AG09319 (cell line): ENCODE measurements at places on chromosomes 4 and X.

- no peak for DNase-seq
Observed at GRCh38 chrX:41127477-41128192, 42.4 kb downstream of the USP9X start.

- peak; percentile 41 for DNase-seq
Observed at GRCh38 chr4:110198435-110199416, at the start of gene ELOVL6. Gene ELOVL6, minus strand, starts transcription at chr4:110198615. Its CDS starts 280 bp downstream, at chr4:110198335.

DNA sequence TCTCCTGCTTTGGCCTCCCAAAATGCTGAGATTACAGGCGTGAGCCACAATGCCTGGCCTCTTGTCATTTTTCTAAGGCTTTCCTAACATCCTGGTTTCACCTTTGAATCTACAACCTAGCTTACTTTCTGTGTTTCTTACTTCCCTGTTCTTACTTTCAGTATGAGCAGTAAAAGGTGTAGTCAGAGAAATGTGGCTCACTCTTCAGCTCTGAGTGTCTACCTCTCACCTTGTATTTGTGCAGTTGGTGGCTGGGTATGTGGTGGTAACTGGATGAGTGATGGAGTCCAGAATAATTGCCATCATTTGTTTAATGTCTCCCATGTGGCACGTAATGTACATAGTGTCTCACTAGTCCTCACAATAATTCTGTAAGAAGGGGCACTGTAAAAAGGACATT is 19.1 kb upstream of the CXCL11 start:
- DNase-seq, result no peak

DNA sequence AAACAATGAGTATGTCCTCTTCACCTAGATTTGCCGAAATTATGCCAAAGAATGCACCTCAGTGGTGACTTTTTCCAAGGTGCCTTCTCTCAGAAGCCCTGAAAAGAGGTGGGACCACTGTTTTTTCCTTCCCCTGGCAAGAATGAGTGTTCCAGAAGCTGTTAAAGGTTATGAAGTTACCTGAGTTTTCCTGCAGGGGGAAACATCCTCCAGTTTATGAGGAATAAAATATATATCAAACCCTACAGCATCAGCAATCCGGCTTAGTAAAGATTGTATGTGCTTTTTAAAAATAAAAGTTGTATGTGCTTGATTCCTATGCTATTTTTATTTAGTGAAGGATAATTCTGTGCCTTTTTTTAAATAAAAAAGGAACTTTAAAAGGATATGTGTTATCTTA is 73.3 kb downstream of the RBM46 start:
- DNase-seq, result no peak

DNA sequence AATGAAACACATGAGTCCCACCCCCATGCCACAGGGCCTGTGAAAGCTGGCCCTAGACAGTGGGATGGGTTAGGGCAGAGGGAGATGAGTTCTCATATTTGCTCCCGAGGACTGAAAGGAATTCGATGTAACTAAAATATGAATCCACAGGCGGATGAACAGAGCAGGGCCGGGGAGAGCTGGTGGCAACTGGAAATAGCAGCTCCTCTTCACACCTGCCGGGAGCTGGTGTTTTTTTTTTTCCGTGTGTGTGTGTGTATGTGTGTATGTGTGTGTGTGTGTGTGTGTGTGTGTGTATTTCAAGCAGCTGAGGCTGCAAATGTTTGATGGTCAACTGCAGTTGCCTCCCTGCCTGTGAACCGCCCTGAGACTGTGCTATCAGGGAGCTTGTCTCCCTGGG is 115.1 kb upstream of the PSAPL1 start:
- DNase-seq, result no peak

- no peak for DNase-seq
Observed at GRCh38 chrX:30982467-30982866, 89.4 kb downstream of the FTHL17 start.

DNA sequence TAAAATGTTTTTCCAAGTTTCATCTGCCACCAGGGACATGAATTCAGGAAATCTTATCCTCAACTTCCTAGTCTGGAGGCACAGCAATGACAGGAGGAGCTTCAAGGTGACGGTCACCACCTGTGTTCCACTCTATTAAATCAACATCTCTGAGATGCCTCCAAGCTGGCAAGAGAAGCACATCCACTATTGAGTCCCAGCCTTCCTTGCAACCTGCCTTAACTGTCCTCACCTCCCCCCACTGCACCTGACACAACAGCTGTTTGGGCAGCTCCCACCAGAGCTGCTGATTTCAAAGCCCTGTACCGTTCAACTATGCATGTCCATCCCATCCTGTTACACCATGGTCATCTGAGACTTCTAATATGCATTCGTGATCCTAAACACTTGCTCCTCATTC is 123.4 kb downstream of the COL25A1 start:
- DNase-seq, result no peak

DNA sequence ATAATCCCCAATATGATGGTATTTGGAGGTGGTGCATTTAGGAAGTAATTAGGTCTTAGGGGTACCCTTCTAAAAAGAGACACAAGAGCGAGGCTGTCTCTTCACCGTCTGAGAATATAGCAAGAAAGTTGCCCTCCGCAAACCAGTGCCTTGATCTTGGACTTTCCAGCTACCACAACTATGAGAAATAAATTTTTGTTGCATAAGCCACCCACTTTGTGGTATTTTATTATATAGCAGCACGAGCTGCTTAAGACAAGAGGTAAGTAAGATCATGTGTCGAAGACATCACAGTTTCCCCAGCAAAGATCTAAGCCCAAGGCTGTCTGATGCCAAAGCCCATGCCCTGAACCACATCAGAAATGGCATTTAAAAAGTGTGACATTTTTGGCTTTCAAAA is 9.6 kb upstream of the EXOSC9 start:
- no peak for DNase-seq

GRCh38 chr4:80243274-80244018 is 23.0 kb upstream of the FGF5 start:
- DNase-seq, result no peak

DNA sequence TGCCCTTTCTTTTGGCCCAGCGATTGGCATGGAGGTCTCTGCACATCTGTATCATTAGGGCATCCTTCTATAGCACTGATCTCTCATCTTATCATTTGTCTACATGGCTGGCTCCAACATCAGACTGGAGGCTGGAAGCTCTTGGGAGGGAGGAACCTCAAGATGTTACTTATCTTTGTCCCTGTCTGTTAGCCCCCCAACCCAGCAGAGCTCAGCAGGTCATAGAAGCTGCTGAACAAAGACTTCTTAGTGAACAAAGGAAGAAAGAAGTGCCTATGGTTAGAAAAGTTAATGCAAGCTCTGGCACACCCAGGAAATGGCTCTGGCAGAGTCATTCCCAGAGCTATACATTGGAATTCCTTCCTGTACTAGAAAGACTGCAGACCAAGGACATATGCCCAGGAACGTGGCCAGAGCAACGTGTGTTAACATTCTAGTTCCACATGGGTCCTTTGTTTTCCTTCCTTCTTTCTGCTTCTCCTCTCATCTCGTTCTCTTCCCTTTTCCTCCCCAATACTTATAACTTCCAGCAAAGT is 74.0 kb downstream of the SEL1L3 start:
- no peak for DNase-seq

GRCh38 chr4:159292137-159292896 is 189.4 kb downstream of the RAPGEF2 start:
- no peak for DNase-seq

GRCh38 chr4:40301603-40302002 is 33.5 kb upstream of the CHRNA9 start:
- DNase-seq, result no peak

DNA sequence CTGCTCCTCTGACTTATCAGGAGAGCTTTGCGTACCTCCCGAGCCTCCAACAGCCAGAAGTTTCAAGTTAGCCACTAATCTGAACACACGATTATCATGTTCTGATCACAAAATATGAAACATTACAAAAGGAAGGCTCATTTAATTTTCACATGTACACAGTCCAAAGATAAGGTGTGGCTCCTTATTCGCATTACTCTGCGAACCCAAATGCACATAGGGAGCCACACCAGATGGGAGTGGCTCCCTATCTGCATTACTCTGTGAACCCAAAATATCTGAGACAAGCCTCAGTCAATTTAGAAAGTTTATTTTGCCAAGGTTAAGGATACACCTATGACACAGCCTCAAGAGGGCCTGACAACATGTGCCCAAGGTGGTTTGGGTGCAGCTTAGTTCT is 28.4 kb downstream of the TLR8 start:
- DNase-seq, result no peak

- DNase-seq, result no peak
Observed at GRCh38 chr4:172521680-172522079, 646.9 kb upstream of the GALNT7 start.

DNA sequence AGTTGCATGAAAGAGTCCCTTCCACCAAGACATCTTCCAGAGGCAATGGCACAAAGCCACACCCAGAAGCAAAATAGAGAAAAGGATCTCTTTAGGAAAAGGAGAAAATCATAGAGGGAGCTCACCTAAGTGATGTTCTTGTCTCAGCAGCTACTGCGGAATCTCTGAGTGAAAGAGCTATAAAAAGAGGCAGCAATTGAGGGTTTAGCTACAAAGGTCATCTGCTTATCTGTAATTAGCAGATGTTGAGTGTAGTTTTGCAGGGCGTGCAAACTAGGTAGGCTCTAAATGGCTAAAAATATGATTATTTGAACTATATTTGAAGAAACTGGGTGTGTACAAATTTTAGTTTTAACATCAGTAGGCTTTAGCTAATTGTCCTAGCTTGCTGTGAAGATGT is 276.0 kb downstream of the HS3ST1 start:
- DNase-seq, result no peak

GRCh38 chr4:145041378-145041777 is 56.6 kb downstream of the ANAPC10 start:
- no peak for DNase-seq

DNA sequence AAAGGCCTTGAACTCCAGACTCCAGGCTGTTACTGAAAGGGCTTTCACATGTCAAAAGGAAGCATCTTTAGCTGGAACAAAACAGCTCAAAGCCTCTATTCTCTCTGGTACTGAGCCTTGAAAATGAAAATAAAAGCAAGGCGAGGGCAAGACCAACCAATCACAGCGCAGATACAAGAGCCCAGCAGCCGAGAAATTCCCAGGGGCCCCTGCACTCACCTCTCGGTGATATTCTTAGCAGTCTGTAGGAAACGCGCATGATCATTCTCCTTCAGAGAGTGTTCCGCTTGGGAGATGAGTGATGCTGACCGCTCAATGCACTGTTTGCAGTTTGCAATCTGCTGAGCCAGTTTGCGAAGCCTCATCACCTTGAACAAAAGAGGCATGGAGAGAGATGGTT is 138.1 kb downstream of the MID1 start:
- DNase-seq, result no peak

- no peak for DNase-seq
Observed at GRCh38 chr4:137156807-137157206, 375.5 kb downstream of the PCDH18 start.

DNA sequence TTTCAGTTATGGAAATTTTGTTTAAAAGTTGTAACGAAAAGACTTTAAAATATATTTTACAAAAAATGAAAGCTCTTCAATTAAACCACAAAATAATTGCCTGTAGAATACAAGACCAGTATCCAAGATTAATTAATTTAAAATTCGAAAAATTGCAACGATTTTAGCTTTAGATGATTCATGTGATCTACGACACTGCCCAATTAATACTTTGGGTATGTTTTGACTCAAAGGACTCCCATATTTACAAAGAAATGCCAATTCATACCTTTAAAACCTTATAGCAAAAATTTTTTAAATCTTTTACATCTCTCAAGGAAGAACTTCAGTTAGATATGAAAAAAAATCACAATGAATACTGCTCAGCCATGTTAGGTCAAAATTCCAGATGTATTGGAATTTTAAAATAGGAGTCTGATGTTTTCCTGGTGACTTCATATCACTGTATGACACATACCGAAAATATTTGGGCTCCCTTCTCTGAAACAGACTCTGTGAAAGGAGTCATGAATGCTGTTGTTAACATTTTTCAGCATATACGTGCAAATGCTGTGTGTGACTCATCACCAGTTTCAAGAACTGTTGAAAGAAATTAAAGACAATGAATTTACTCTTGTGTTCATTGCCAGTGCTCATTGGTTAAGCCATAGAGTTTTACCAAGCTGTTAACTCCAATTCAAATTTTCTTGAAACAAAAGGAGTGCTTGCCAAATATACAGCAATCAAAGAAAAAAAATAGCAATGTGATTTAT is 13.8 kb upstream of the SMS start:
- peak; percentile 83 for DNase-seq

GRCh38 chrX:112766774-112767173 is 73.9 kb downstream of the AMOT start:
- no peak for DNase-seq
